NCI-H187 treated with DMSO at 0.1 percent for 48 hours (cell line): ENCODE measurements at places on chromosomes 16 and 17.

GRCh38 chr17:60817192-60817591 is 139.5 kb downstream of the BCAS3 start:
- DNase-seq = no peak

GRCh38 chr17:14089179-14089578 is 19.9 kb downstream of the COX10 start:
- DNase-seq = no peak

DNA sequence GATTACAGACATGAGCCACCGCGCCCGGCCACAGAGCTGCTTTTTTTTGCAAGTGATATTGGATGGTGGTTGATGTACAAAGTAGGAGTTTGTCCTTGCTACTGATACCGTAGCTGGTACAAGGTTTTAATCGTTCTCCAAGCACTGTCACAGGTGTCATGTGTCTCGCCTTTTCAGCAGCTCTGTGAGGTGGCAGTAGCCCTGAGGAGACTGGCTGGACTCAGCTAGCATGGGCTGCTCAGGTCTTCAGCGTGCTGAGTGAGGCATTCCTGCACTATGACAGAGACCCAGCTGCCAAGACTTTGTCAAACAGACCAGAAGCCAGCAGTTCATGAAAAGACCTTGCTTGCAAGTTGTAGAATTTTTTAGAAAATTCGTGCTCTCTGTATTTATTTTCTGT is 7.2 kb downstream of the WWOX start:
- DNase-seq = no peak

GRCh38 chr17:12622726-12623125 is 43.0 kb upstream of the MYOCD start:
- DNase-seq = no peak

DNA sequence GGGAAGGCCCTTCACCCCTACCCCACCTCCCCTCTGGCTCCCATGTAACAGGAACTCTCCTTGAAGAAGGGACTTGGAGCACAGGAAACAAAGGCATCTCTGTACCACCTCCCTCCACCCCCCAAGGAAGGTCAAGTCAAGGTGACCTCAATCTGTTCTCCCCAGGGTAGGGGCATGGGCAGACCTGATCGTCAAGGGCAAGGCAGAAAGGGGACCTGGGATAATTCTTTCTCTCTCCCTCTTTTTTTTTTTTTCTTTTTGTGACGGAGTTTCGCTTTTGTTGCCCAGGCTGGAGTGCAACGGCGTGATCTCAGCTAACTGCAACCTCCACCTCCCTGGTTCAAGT is 4.3 kb upstream of the STAT5A start:
- no peak for DNase-seq
